ENCODE measurements at places on chromosomes 12 and 14.

- DNase-seq = no peak
Observed at GRCh38 chr12:10554756-10555481, 49.2 kb downstream of the EIF2S3B start.

DNA sequence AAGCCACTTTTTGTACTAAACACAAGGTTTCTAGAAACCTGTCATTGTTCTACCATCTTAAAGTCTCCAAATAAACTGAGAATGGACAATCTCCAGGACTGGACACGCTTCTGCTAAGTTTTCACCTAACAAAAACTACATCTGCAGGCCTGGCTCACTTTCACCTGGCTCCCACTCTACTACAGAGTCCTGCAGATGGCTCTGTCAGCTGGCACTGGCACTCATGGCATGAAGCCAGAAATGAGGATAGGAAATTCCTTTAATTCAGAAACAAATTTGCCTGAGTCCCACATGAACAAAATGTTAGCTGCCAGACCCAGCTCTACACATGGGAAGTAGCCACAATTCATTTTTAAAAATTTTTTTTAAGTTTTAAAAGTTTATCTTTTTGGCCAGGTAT is 42.1 kb downstream of the STXBP6 start:
- no peak for DNase-seq

DNA sequence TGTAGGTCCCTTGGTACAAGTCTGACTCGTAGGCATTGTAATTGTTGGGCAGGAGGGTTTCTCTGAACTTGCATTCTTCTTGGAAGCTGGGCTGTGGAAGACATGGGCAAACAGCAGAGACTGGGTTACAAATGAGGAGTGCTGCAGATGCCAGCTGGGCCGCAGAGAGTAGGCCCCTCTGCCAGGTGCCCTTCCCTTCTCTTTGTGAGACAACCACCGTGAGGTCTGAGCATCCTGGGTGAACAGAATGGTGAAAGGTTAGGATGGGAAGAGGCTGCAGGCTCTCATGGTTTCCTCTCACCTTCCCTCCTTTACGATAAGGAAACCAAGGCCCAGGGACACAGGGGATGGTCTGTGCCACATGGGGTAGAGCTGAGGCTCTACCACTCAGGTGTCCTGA is 11.3 kb downstream of the FGF6 start:
- no peak for DNase-seq

GRCh38 chr12:121574025-121574424 is 6.8 kb downstream of the KDM2B start:
- DNase-seq = no peak

GRCh38 chr12:64010069-64010686 is 165.7 kb downstream of the SRGAP1 start:
- DNase-seq = no peak

GRCh38 chr12:20585913-20586312 is 109.2 kb upstream of the SLCO1C1 start:
- DNase-seq = no peak

DNA sequence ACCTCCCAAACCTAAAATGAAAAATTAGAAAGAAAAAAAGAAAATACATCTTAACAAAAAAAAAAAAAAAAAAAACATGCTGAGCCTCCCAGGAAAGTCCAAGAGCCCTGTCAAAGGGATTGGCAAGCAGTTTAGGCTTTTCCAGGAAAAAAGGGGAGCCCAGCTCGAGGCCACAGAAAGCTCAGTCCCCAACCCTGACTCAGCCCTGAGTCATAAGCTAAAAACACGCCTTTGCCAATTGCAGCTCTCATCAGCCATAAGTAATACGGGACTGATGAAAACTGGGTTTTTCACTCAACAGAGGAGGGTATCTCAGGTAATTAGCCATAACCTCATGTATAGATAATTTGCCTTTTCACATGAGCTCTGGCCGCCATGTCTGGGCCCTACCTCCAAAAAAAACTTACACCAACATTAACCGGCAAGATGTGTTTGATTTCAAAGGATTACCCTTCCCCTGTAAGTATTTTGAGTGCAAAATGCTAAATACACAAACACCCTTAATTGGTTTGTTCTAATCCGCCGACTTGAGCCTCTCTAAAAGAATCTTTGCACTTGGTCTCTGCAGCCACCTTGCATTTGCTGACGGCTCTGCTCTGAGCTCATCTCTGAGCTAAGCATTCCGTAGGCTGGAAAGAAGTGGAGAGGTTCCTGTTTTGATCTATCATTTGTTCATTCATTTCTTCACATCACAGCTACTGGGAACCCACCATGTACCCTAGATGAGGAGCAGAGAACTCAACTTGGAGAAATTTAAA is 319.2 kb downstream of the BCL11B start:
- no peak for DNase-seq

- no peak for DNase-seq
Observed at GRCh38 chr12:57343703-57344378, 87.0 kb downstream of the R3HDM2 start.

DNA sequence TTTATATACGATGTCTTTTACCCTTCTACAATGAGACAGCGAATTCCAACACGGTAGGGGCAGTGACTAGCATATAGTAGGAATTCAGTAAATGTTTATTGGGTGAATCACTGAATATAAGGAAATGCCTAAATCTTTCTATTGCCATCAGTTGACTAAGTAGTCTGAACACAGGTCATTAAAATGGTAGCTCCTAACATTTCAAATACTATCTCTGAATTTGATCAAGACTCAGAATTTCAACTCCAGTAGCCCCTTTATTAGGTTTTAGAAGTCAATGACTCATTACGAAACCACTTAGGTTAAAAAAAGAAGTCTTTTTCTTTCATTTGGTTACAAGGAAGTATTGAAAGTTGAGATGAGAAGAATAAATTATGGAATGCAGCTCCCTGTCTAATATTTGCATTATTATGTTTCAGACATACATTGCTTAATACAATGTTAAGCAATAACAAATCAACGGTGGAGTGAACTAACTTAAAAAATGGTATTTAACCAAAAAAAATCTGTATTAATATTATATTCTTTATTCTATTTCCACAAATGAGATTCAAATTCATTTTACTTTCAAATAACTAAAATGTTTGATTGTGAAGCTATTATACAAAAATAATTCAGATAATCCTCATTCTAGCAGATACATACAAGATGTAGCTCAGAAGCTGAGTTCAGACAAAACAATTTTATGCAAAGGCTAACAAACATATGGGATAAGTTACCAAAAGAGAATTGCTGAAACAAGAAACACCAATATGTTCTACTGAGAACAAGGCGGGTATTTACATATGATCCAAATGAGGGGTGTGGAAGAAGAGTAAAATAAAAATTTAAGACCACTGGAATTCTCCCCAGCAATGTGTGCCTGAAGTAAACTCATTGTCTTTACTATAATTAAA is 302.7 kb downstream of the CEP128 start:
- no peak for DNase-seq

DNA sequence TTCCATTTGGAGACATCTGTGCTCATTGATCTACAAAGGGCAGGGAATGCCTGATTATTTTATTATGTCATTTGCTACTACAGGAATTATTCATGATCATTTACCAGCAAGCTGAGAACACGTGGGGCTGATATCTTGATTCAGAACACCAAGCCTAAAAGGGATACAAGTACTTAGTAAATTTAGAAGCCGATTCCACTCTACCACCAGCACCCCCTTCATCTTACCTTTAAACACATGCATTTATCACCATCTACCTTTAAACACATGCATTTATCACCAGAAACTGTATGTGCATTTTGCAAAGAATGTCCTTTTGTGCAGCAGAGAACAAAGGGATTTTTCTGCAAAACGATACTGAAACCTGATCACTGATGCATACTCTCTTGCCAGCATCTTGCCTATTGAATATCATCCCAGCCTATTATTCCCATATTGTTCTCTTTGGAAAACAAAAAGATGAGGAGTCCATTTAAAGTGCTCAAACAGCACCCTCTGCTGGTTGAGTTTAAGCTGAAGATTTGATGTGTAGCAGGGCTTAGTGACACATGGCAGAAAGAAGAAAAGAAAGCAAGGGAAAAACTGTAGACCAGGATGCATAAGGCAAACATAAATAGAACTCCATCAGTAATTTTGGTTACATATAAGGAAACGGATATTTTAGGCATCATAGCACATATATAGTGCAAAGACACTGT is 132.6 kb upstream of the PLEKHG7 start:
- DNase-seq = peak; percentile 91

Measured in NCI-H1417 (cell line).